Right renal pelvis (tissue), 4 donors: ENCODE measurements at places on chromosomes 3 and 15. TPM values are rescaled to one million over a fixed set of nuclear protein-coding genes. Genes with fewer than 3 reads are reported as not detected.

DNA sequence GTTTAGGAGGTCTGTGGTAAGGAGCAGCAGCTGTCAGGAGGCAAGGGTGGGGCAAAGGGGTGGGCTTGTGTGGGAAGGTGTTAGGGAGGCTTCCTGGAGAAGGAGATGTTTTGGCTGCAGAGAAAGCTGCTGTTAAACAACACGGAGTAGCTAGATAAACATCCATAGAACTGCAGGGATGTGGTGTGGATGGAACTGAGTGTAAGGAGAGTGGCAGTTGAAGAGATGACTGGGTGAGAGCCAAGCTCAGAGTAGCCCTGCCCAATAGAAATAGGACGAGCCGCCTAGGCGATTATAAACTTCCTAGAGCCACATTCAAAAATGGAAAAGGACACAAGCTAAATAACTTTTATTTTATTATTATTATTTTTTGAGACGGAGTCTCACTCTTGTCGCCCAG is 19.9 kb downstream of the RPLP1 start:
- no peak for DNase-seq

- no peak for DNase-seq
Observed at GRCh38 chr15:35256551-35256950, 171.5 kb upstream of the NANOGP8 start.

DNA sequence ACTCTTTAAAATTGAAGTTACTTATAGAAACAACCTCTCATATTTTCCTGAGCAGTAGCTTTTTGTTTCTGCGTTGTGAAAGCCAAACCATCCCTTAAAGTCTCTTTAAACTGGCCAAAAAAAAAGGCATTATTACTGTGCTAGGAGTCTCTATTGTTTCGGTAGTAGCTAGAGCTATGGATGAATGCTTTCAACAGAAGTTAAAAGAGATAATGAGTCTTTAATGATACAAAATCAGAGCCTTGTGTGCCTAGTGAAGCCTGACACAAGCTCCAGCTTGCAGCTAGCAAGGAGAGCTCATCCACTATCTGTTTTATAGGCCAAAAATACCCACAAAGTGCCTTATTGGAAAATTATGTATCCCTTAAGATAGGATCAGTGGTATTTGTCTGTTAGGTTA is 360.4 kb upstream of the CDIN1 start:
- no peak for DNase-seq

DNA sequence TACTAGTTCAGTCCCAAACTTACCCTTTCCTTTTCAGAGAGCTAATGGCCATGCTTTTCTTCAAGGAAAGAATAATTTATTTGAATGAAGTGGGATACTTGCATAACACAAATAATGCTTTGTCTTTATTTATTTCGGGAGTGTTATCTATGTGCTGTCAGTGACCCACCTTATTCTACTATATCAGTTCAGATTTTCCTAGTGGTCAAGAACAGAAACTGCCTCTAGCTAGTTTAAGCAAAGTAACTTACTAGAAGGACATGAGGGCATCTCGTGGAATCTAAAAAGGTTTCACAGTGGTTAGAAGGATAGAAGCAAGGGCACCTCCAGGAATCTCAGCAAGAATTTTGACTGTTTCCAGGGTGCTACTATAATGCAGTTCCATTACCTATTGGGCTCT is 3.8 kb upstream of the TIMMDC1 start:
- no peak for DNase-seq

GRCh38 chr15:80339601-80340000 is 64.6 kb upstream of the ARNT2 start:
- DNase-seq: no peak

- DNase-seq: no peak
Observed at GRCh38 chr3:56976651-56977560, 83.6 kb upstream of the SPATA12 start.

- DNase-seq: peak; percentile 55
Observed at GRCh38 chr3:32508711-32509110, 6.1 kb upstream of the CMTM6 start.

- no peak for DNase-seq
Observed at GRCh38 chr3:58528629-58529028, 8.4 kb downstream of the ACOX2 start.

DNA sequence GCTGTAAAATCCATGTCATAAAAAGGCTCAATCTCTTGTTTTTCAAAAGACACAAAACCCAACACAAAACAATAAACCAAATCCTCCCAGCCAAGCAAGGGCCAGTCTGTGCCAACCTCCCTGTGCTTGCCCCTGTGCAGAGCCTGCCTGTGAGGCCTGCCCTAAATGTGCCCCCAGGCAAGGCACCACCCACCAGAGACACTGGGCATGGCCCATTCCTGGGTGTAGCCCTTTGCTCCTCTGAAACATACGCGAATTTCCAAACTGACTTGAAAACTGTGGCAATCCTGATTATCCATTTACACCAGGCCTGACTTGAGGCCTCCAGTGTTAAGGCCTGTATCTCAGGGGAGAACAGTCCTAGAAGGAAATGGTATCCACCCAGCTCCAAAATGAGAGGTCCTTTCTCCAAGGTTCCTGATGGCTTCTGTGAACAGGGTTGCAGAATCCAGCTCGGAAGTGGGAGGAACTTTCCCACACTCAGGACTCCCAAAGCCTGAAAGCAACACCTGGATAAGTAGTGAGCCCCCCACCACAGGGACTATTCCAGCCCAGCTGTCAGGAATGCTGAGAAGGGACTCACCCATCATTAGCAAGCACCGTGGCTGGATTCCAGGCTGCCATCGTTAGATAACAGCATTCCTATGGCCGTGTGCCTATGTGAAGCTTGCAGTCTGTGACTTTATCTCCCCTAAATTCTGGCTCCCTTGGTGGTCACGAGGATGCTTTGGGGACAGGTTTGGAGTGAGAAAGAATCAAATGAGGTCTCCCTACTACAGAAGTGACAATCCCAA is 61.8 kb downstream of the CACNA2D2 start:
- no peak for DNase-seq

DNA sequence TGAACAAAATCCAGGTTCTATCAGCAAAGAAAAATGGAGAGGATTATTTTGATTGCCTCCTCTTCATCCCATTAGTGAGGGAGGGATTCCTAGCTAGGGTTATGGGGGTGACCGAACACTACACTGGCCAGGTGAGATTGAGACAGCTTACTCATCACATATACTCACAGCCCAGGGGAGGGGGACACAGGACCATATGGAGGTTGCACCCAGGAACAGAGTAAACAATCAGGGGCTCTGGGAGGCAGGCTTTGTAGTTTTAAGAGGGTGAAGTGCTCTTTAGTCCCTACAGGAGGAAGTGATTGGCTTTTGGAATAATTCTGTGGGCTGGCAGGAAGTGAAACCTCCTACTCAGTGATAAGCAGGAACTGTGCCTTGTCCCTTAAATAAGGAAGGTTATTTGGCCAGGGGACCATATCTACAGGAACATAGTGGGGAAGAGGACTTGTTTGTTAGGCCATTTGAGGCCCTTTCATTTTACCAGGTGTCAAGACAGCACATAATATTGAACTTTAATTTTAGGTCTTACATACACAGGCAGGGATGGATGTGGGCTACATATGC is 17.5 kb upstream of the KCTD6 start:
- no peak for DNase-seq

DNA sequence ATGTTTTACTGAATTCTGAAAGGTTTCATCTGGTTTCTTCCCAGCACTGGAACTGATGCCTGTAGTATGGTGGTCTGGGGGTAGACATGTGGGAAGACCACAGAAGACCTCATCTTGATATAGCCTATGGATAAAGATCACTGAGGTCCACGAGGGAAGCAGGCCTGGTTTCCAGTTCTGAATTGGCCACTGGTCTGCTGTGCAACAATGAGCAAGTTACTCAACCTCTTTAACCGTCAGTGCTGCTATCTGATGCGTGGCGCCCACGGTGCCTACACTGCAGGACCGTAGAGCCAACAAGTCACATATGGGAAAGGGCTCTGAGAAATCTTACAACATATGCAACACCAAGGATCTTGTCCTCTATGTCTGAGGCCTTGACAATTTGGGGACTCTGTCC is 13.3 kb downstream of the TLE3 start:
- DNase-seq: no peak

- no peak for DNase-seq
Observed at GRCh38 chr3:160665784-160666526, 11.0 kb upstream of the ARL14 start.

DNA sequence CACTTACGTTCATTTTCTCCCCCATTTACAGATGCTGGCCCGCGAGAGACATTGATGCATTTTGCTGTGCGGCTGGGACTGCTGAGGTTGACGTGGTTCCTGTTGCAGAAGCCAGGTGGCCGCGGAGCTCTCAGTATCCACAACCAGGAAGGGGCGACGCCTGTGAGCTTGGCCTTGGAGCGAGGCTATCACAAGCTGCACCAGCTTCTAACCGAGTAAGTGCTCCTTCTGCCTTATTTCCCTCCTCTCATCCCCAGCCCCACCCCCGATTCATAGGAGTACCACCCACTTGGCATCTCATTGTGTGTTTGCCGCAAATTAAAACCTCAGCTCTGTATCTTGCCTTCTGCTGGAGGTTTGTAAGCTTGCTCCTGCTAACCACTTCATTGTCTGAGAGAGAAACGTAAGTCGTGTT is 163.3 kb downstream of the AKAP13 start:
- no peak for DNase-seq

DNA sequence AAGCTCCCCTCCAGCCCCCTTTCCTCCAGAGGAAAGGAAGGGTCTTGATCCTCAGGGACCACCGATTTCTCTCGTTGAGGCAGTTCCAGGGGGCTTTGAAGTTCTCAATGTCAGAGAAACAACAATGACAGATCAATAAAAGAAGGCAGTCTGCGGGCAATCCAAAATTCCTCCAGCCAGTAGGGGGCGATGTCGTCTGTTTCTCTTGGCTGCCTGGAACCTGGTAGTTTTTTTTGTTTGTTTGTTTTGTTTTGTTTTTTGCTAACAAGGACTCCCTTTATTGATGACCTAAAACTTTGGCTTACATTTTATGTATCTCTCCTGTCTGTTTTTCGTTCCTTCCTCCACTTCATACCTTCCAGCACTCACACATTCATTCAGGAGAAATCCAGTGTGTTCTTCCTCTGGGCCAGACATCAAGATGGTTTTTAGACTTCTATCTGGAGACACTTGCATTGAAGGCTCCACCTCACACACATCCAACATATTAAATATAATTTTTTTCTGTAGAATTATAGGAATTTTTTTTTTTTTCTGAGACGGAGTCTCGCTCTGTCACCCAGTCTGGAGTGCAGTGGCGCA is 276.6 kb downstream of the RPLP1 start:
- no peak for DNase-seq

DNA sequence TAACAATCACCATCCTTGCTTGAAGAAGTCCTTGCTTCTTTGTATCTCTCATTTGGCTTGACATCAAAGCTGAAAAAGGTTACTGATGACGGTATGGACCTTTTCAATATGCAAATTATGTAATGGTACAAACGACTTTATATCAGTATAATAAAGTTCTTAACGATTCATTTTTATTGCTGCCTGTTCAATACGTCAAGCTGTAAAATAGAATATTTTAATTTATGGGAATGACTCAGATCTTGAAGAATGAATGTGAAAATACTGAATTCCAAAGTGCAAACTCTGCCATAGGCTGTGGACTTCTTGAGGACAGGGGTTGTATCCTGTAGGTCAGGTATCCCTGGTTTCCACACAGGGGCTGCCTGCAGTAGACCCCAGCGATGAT is 156.2 kb downstream of the PLCL2 start:
- no peak for DNase-seq

DNA sequence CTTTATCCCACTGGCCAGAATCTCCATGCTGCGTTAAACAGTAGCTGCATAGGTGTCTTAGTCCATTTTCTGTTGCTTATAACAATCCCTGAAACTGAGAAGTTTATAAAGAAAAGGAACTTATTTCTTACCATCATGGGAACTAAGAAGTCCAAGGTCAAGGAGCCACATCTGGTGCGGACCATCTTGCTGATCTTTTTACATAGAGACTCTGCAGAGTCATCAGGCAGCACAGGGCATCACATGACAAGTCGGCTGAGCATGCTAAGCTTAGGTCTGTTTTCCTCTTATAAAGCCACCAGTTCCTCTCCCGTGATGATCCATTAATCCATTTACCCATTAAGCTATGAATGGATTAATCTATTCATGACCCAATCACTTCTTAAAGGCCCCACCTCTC is 22.4 kb upstream of the FAM174B start:
- no peak for DNase-seq

DNA sequence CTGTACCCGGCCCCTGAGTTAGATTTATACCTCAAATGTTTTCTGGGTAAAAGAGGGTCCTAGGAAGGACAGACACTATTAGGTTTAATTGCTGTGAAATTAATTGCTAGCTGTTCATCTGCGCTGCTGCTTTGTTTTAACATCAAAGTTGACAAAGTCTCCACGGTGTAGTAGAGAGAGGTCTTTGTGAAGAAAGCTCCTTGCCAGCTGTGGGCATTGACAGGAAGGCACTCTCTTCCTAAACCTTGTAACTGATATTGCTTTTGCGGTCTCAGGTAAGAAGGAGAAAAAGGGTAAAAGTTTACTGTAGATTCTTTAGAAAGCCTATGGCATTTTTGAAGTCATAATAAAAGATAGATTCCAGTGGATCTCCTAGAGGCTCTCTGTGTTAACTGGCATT is 68.1 kb downstream of the PTPRG start:
- DNase-seq: no peak

- DNase-seq: no peak
Observed at GRCh38 chr15:60318216-60318867, 79.4 kb downstream of the ANXA2 start.

- DNase-seq: no peak
Observed at GRCh38 chr3:85725809-85726208, 767.0 kb downstream of the CADM2 start.

GRCh38 chr3:196127308-196128040 is 45.6 kb upstream of the TFRC start:
- no peak for DNase-seq

GRCh38 chr3:103059432-103059831 is 624.6 kb downstream of the ZPLD1 start:
- DNase-seq: no peak

The CLDN1 gene
- polyA plus RNA-seq: 73.5 TPM

The SAMMSON gene
- polyA plus RNA-seq: 0.04 TPM

The C3orf85 gene
- polyA plus RNA-seq: 15.0 TPM

The GXYLT2 gene
- polyA plus RNA-seq: 12.2 TPM

The P2RY14 gene
- polyA plus RNA-seq: 0.90 TPM

The FBXW12 gene
- polyA plus RNA-seq: 0.36 TPM

The NANOGP8 gene
- not detected for polyA plus RNA-seq

The CPLX3 gene
- 0.13 TPM for polyA plus RNA-seq

The COL6A5 gene
- 0.06 TPM for polyA plus RNA-seq

The PRR20G gene
- polyA plus RNA-seq: not detected

The GPR62 gene
- polyA plus RNA-seq: 0.30 TPM

The DUOXA2 gene
- not detected for polyA plus RNA-seq

The HRG gene
- 2.1 TPM for polyA plus RNA-seq

The GOLGA6L24 gene
- not detected for polyA plus RNA-seq

The GUCA1C gene
- 0.41 TPM for polyA plus RNA-seq

The KCNAB1 gene
- 2.8 TPM for polyA plus RNA-seq

The GPR15 gene
- polyA plus RNA-seq: not detected
